Posterior vena cava (tissue), 2 donors: ENCODE measurements at places on chromosomes 3 and 15. TPM values are rescaled to one million over a fixed set of nuclear protein-coding genes. Genes with fewer than 3 reads are reported as not detected.

PRR23A gene
- total RNA-seq, result not detected

- no peak for DNase-seq
These were observed 18.8 kb downstream of the PSTPIP1 start for GRCh38 chr15:77013776-77014131.

- no peak for DNase-seq
These were observed 28.7 kb upstream of the RPN1 start for GRCh38 chr3:128679338-128679737.

- DNase-seq, result no peak
These were observed 23.0 kb downstream of the NEK10 start for GRCh38 chr3:27345959-27346865.

DNA sequence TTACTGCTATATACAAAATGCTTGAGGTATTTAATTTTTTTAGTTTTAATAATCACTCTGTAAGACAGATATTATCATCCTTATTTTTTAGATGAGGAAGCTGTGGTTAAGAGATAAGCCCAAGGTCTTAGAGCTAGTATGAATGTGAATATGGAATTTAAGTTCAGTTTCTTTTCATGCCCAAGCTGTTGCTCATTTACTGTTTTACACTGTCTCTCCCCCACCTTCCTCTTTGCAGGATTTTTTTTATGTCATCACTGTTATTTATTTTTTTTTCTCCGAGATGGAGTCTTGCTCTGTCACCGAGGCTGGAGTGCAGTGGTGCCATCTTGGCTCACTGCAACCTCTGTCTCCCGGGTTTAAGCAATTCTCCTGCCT is 22.5 kb downstream of the MAP2K5 start:
- DNase-seq, result no peak

ARPP21 gene
- total RNA-seq, result not detected

DNA sequence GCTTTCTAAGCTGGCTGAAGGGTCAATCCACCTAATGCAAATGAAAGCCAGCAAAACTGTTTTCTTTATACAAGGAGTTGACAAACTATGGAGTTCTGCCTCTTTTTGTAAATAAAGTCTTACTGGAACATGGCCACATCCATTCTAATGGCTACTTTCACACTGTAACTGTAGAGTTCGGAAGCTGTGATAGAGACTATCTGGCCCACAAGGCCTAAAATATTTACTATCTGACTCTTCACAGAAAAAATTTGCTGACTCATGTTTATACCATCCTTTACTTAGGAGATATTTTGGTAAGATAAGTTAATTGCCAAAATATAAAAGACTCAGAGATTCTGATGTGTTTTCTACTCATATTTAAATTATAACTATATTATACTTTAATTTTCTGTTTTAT is 93.7 kb upstream of the GK5 start:
- no peak for DNase-seq

- DNase-seq, result no peak
These were observed 993 bp upstream of the ISL2 start for GRCh38 chr15:76335307-76336253.

IL20RB gene
- total RNA-seq, result 2.6 TPM

SKOR1 gene
- 0.51 TPM for total RNA-seq

MON1A gene
- total RNA-seq, result 7.6 TPM

GADL1 gene
- total RNA-seq, result 2.2 TPM

HTR3C gene
- not detected for total RNA-seq

CHL1 gene
- 7.8 TPM for total RNA-seq

GHSR gene
- not detected for total RNA-seq

- DNase-seq, result no peak
These were observed 233.4 kb downstream of the FEZF2 start for GRCh38 chr3:62139957-62140356.

THPO gene
- 1.1 TPM for total RNA-seq

DNA sequence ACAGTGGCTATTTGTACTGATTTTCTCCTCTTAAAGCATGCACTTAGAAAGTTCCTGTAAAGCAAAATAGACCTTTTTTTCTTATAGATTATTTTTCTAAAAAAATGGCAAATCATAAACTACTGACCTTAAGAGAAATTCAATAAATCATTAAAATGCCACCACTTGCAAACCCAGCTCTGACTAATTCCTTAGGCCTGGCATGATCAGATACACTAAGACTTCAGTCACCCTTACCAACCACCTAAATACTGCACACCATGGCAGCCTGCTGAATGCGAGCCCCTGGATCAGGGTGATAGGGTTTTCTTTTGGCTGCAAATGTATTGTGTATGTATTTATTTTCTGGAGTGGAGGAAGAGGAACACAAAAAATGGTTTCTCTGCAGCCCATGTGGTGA is 370.6 kb upstream of the TBL1XR1 start:
- no peak for DNase-seq

IL17RE gene
- 9.6 TPM for total RNA-seq

NEO1 gene
- 24.5 TPM for total RNA-seq

DNA sequence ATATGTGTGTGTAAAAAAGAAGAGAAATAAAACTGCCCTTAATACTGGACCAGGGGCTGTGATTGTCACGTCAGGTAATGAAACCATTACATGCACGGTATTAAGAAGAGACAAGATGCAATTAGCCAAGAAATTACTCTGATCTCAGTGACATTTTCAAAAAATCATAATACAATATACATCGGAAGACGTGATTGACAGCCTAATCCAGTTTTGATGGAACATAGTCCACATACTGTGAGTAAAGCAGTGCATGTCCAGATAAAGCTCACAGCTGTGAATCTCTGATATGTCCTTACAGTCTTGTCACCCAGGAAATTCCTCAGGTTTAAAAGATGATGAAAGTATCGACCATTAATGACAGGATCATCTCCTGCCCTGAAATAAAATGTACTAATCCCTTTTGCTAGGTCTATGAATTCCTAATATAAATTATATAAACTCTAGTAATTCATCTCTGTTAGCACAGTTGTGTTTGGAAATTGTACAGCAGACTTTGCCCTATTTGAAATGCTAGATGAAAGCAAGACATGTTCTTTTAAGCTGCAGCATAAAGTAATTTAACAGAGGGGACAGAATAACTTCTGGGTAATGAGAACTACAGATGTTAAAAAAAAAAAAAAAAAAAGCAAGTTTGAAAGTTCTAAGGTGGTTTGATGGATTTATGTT is 119.5 kb upstream of the TMCO5A start:
- DNase-seq, result no peak

AQP9 gene
- total RNA-seq, result 6.6 TPM

PLA2G4E gene
- not detected for total RNA-seq
